ENCODE measurements at places on chromosomes 1 and 21.
A peak's percentile ranks its signal among the peaks of the same experiment; 100 is the strongest.

DNA sequence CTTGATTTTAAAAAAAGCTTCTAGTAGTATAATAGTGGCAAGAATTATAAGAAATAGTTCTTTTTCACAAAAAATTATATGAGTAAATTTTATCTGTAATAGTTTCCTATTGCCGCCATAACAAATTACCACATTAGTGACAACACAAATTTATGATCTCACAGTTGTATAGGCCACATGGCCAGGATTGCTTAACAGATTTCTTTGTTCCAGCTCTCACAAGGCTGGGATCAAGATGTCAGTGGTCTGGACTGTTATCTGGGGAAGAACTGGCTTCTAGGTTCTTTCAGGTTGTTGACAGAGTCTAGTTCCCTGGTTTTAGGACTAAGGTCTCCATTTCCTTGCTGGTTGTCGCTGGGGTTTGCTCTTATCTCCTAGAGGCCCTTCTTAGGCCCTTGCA is 236.4 kb downstream of the USP25 start:
- no peak for DNase-seq

GRCh38 chr1:44238660-44239059 is 25.4 kb downstream of the DMAP1 start:
- no peak for DNase-seq

- DNase-seq, result peak; percentile 29
Observed at GRCh38 chr1:171645553-171646248, 6.8 kb downstream of the MYOC start.

GRCh38 chr1:166876540-166876838 is 425 bp upstream of the TADA1 start:
- DNase-seq, result no peak

DNA sequence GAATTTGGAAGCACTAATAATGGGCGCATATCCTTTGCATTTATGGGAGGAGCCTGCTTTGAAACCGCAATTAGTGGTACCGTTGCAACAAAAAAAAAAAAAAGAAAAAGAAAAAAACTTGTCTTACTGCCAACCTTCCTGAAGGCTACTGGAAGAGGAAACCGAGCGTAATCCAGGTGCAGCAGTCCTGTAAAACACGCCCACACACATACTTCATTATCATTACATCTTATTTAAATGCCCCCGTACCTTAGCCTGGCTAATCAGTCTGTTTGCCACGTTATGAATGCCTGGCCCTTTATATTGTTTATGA is 686 bp upstream of the ZNF281 start:
- DNase-seq, result no peak

DNA sequence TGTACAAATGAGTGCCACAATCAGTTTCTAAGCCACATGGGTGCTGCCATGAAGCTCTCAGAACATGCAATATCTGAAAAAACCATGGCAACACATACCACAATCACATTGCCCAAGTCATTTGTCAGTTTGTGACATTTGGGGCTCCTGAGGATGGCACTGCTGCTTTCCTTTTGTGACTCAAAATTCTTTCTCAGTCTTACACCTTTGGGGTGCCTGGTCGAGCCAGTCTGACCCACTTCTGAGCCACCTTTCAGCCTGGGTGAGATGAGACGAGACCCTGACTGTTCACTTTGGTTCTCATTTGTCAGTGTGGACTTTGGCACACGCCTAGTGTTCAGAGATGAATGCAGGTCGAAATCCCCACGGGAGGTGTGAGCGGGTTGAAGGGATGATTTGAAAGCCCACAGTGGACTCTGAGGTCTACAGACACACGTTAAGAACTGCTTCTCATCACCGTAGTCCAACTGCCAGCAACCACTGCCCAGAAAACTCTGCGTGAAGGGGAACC is 8.0 kb downstream of the BATF3 start:
- DNase-seq, result no peak

DNA sequence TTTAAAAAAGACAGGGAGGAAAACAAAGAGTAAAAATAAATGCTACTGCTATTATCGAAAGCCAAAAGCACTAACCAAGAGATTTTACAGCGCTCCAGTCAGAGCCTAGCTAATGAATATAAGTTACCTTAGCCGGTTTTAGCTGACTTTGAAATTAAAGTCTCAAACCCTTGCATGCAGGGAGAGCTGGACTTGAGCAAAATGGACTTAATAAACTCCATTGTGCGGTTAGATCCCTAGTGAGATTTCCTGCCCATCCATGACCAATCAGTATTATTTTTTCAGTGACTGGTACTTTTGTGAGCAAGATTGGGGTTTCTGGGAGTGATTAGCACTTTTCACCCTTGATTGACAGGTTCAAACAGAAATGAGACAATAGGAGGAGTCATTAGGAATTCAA is 333.4 kb upstream of the ADGRL2 start:
- no peak for DNase-seq

DNA sequence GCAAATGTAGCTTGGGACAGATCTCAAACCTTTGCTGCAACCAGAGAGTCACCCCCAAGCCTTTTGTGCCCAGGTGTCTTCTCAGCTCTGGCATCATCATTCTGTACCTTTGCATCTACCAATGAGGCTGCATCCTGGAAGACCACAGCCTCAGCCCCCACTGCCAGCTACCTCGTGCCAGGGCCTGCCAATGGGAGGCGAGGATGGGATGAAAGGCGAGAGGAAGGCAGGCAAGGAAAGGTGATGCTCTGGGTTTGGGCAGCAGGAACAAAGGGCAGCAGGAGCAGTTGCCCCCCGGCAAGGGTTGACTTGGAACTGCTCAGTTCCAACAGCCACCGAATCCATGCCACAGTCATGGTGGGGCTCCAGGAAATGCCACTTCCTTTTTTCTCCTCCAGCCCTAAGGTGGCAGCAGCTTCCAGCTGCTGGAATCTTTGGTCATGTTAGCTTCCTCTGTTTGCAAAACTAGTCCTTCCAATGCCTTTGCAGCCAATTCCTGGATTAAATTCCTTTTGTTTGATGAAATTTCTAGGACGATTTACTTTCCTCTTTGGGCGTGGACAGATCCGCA is 651.6 kb downstream of the NPHP4 start:
- no peak for DNase-seq

DNA sequence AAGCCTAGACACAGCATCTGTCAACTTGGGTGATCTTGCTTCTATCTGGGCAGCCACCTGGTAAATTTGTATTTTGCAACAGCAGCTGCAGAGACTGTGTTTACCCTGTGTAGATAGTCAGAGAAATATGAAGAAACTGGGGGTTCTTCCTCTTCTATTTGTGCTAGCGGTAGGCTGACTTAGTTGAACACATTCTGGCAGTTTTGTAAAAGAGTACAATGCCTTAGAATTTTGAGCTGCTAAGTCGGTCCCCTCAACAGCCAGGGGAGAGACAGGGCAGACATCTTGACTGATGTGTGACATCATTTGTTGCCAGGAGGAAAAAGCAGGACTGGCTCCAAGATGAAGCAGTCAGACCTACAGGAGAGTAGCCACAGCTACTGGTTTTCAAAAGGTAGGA is 53.7 kb downstream of the KCNJ6 start:
- peak; percentile 73 for DNase-seq

DNA sequence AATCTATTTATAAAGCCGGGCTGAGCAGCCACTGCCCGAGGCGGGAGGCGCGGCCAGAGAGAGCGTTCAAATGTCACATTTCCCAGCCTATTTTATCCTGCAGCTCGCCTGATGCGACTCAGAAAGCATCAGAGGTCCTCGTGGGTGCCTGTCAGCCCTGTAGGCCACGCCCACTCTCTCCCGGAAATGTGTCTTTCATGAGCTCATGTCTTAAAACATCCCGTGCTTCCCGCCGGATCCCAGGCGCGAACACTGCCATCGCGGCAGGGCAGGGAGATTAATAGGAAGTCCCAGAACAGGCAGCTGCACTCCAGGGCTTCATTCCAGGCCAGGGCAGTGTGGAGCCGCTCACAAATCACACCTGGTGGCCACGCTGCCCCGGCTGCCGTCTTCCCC is 117.5 kb downstream of the PRDM16 start:
- DNase-seq, result peak; percentile 52

DNA sequence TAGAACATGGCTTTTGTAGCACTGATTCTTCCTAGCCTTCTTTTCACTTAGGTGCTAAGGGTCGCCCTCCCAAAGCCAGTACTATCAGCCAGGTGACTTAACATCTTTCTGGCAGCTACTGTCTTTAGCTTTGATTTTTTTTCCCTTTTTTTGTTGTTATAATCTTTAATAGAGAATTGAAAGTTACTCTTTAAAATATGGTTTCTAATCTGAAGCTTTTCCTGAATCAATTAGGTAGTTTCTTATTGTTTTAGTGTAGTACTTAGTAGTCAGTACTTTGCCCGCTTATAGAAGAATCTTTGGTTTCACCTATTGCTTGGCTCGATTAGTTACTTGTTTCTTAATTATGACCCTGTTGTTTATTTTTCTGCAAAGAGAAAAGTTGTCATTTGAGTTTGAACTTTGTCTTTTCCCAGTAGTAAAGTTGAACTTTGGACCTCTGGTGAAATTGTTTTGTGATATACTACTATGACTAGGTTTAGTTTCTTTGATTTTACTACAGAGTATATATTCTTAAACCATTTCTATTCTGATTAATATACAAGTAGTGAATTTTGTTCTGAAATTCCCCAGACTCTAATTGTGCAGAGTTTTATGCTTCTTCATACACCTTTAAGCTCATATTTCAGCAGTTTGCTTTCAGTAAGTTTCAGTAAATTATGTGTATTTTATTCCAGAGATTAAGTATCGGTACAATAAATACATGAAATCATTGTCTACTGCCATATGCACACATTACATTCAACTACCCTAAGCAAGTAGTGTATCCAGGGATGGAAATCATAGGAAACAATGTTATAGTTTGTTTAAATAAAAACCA is 3.9 kb downstream of the MAGI3 start:
- no peak for DNase-seq

DNA sequence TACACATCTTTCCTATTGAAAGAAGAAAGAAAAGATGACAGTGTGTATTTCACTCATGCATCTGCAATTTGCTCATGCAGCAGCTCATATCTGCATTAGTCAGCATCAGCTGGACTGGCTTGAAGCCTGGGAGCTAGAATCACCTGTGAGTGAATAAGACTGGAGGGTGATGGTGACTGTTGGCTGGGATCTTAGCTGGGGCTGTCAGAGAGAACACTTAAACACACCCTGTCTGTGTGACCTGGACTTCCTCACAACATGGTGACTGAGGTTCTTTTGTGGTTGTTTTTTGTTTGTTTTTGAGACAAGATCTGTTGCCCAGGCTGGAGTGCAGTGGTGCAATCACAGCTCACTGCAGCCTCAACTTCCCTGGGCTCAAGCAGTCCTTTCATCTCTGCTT is 24.9 kb downstream of the KLHDC7A start:
- DNase-seq, result no peak

GRCh38 chr1:211708006-211708405 is 32.6 kb upstream of the NEK2 start:
- DNase-seq, result no peak

GRCh38 chr1:115880981-115881672 is 40.2 kb upstream of the NHLH2 start:
- no peak for DNase-seq

GRCh38 chr1:4856396-4856795 is 202.0 kb downstream of the AJAP1 start:
- no peak for DNase-seq

GRCh38 chr1:174913225-174913903 is 86.4 kb upstream of the CACYBP start:
- DNase-seq, result no peak

GRCh38 chr21:35925497-35925896 is 134.8 kb downstream of the SETD4 start:
- DNase-seq, result no peak

DNA sequence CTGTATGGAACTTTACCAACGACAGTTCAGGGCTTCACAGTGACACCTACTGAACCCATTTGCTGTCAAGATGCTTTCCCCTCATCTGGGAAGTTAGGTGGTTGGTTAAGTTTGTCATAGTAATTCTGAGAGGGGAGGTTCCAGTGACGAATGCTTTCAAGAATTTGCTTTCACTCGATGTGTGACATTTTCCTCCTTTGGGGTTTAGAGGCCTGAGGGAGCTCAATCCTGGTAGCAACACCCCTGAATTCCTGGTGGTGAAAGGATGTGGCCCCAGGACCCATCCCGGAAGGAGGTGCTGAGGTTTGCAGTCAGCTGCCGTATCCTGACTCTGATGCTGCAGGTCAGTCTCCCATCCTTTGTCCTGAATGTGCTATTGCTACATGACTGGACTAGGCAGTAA is 2.8 kb downstream of the PIGV start:
- no peak for DNase-seq

- DNase-seq, result no peak
Observed at GRCh38 chr1:109181085-109181806, 32.5 kb upstream of the SARS1 start.

DNA sequence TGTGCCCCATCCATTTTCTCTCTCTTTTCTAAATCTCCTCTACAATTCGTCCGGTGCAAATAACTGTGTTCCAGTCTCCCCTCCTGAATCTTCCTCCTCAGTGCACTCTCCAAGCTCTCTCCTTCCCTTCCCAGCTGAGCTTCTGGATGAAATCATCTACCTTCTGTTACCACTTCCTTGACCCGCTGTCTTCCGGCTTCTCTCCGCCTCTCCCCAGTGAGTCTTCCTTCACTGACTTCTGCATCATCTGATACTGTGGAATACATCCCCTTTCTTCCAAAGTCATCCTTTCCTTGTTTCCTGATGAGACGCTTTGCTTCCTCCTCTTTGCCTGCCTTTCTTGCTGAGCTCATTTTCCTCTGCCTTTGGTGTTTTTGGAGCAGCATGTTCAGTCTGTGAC is 96.9 kb downstream of the MAB21L3 start:
- DNase-seq, result no peak

GRCh38 chr1:93196591-93196990 is 16.1 kb downstream of the CCDC18 start:
- no peak for DNase-seq

DNA sequence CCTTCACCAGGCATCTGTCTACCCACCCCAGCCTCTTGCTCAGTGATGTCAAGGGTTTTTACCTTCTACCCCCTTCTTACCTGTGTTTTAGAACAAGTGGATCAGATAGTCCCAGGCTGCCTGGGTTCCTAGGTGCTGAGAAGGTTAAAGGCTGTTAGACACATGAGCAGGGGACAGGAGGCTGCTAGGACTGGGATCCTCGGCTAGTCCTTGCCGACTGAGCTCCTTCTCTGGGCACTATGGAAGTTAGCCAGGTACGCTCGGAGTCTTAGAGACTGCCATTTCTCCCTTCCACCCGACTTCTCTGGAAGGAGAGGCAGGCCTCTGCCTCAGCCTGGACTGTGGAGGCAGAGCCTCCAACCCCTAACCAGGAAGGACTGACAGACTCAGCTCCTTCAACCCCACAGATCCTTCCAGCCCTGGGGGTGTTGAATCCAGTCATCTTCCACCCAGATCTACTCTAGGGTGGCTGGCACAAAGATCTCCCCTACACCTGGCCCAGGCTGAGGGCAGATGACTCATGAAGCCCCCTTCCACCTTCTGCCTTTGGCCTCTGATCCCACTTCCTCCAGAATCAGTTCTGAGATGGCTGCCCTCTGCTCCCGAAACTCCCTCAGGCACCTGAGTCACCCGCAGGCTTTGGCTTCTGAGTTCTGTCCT is at the start of gene DYNLT4:
Gene DYNLT4 (minus strand): TSS at position 648 of the 660 bp plus-strand sequence. CDS start 683 bp downstream, outside the sequence.
- DNase-seq, result no peak

- no peak for DNase-seq
Observed at GRCh38 chr1:219788091-219788490, 140.3 kb downstream of the SLC30A10 start.

- DNase-seq, result no peak
Observed at GRCh38 chr1:212186427-212187207, 98.6 kb upstream of the PPP2R5A start.

Data from WERI-Rb-1 (cell line).